HEK293T (cell line): ENCODE measurements at places on chromosomes 12 and 14.

- no peak for DNase-seq
Measured at GRCh38 chr12:32989705-32990104, 93.1 kb upstream of the PKP2 start.

- DNase-seq = no peak
Measured at GRCh38 chr12:30200864-30201263, 417.1 kb upstream of the TMTC1 start.

- DNase-seq = no peak
Measured at GRCh38 chr12:66590275-66590985, 88.4 kb downstream of the GRIP1 start.

GRCh38 chr12:29731591-29731990 is 52.2 kb downstream of the TMTC1 start:
- DNase-seq = no peak
